ENCODE measurements at places on chromosomes 16 and 17. TPM values are rescaled to one million over a fixed set of nuclear protein-coding genes. Genes with fewer than 3 reads are reported as not detected.

The HLF gene
- total RNA-seq, result 0.26 TPM

The MEIOB gene
- 0.13 TPM for total RNA-seq

The PDILT gene
- not detected for total RNA-seq

The NAA60 gene
- 39.7 TPM for total RNA-seq

The TM4SF5 gene
- total RNA-seq, result not detected

The IRX5 gene
- not detected for total RNA-seq

The CIBAR2 gene
- total RNA-seq, result not detected

The NTHL1 gene
- 41.3 TPM for total RNA-seq

The ADAP2 gene
- 7.4 TPM for total RNA-seq

The RCVRN gene
- 0.13 TPM for total RNA-seq

The ZBTB4 gene
- 15.1 TPM for total RNA-seq

The FCSK gene
- 17.6 TPM for total RNA-seq

The TSPOAP1 gene
- 6.5 TPM for total RNA-seq

The UMOD gene
- total RNA-seq, result not detected

The PRR11 gene
- total RNA-seq, result 51.3 TPM

The NRN1L gene
- total RNA-seq, result 0.92 TPM

The KRTAP2-3 gene
- total RNA-seq, result not detected

The TERB1 gene
- not detected for total RNA-seq

The LIG3 gene
- 38.7 TPM for total RNA-seq

Data from GM12878 (cell line).